ENCODE measurements at places on chromosomes 2 and 18.

DNA sequence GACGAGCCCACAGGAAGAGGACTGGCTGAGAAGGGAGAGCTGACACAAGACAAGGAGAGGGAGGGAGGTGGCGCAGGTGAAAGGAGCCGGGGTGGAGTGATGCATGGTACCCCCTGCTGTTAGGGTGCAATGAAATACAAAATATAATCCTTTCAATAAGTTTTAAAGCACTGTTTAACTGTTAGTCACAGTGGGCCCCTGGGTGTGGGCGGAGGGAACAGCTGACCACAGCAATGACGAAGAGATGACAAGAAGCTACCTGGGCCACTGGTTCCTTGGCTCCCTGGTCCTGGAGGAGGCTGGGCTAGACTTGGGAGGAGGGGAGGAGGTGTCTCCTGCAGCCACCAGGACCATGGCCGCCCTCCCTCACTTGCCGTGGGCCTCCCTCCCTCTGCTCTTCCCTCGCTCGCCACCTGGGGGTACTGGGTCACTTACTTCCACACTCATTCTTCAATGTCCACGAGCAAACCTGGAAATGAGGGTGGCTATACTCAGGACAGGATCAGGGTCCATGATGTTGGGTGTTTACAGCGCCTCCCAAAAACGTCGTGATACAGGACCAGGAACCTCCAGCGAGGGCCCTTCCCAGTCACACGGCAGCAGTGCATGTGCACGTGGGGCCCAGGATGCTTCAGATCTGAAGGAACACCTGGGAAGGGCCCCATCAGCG is 196.1 kb downstream of the ANKRD30B start:
- DNase-seq: no peak

GRCh38 chr18:49473721-49474120 is 13.3 kb upstream of the DYM start:
- DNase-seq: no peak

DNA sequence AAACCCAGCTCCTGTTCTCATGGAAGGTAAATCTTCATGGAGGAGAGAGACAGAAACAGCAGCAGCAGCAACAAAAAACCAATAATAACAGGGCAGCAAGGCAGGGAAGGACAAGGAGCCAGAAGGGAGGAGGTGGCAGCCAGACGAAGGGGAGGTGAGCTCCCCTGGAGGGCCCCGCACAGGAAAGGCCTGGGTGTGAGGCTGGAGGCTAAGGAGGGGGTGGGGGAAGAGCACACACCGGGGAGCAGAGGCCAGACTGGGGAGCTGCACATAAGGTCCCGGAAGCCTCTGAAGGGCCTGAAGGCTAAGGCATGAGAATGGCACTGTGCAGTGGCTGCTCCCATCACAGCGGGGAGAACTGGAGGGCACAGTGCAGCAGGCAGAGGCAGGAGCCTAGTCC is 94.8 kb upstream of the SMAD7 start:
- DNase-seq: no peak

DNA sequence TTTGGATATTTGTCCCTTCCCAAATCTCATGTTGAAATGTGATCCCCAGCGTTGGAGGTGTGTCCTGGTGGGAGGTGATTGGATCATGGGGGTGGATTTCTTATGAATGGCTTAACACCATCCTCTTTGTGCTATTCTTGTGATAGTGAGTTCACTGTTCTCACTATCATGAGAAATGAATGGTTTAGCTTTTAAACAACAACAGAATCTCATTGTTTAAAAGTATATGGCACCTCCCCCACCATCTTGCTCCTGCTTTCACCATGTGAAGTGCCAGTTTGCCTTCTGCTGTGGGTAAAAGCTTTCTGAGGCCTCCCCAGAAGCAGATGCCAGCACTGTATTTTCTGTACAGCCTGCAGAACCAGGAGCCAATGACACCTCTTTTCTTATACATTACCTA is 38.1 kb downstream of the KIAA1328 start:
- no peak for DNase-seq

- no peak for DNase-seq
Observed at GRCh38 chr2:150076281-150076680, 411.2 kb downstream of the RND3 start.

DNA sequence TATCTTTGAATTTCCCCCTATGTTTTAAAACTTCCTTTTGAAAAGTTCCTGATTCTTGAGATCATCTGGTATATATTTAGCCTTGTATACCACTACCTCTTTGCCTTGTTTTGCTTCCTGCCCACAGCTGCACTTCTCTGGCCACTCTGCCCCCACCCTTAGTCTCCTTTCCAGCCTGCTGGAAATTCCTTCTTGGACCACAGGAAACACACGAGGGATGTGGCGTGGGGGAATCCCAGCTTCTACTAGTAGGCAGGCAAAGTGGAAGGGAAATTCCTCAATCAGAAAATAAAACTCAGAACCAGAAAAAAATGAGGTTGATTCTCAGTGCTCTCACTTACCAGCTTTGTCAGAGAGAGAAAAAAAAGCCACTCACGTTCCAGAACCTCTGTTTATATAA is 13.4 kb downstream of the IL18RAP start:
- DNase-seq: no peak

- no peak for DNase-seq
Observed at GRCh38 chr2:22952656-22953225, 432.2 kb upstream of the KLHL29 start.

- DNase-seq: no peak
Observed at GRCh38 chr2:190683802-190684201, 34.9 kb downstream of the NAB1 start.
